NCI-H2107 (cell line): ENCODE measurements at places on chromosomes 4 and X.

DNA sequence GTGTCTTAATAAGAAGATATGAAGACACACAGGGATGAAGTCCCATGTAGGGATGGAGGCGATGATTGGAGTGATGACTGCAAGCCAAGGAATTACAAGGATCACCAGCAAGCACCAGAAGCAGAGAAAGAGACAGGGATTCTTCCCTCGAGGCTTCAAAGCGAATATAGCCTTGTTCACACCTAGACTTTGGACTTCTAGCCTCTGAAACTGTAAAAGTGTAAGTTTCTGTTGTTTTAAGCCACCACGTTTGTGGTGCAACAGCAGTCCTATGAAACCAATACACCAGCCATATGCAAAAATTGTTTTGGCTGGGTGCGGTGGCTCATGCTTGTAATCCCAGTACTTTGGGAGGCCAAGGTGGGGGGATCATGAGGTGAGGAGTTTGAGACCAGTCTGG lies 9.8 kb upstream of the PDS5A start:
- no peak for DNase-seq

- DNase-seq, result no peak
Measured at GRCh38 chrX:20715176-20715575, 448.5 kb upstream of the RPS6KA3 start.

DNA sequence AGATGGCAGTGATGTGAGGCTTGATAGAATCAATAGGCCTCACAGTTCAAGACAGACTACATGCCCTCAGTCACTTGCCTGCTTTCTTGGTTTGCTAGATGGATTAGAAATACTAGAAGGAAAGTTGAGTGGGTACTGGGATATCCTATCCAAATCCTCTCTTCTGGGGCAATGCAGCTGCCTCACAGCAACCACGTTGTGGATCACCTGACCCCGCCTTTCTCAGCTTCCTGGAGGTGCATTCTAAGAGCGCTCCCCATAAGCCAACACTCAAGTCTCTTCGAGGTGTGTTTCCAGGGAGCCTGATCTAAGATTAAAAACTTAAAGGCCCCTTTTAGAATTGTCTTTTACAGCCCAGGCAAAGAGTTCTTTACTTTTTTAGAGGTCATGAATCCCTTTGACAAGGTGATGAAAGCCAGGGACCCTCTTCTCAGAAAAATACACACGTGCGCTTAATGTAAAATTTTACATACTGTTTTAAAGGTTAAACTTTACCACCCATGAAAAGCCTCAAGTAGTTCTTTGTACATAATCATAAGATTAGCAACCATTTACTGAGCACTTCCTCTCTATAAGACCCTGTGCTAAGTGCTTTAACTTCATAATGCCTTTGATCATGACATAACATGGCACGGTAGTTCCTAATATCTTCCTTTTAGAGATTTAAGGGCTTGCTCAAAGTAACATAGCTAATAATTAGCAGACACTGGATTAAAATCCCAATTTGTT lies 840 bp upstream of the RPL34 start:
- DNase-seq, result no peak

GRCh38 chrX:18900401-18900976 lies 83.4 kb downstream of the PHKA2 start:
- no peak for DNase-seq

GRCh38 chr4:114384629-114385028 lies 214.0 kb upstream of the UGT8 start:
- no peak for DNase-seq
